ENCODE measurements at places on chromosomes 1 and 21.
A peak's percentile ranks its signal among the peaks of the same experiment; 100 is the strongest.

- no peak for DNase-seq
These were observed 20.7 kb downstream of the FNBP1L start for GRCh38 chr1:93468662-93469061.

DNA sequence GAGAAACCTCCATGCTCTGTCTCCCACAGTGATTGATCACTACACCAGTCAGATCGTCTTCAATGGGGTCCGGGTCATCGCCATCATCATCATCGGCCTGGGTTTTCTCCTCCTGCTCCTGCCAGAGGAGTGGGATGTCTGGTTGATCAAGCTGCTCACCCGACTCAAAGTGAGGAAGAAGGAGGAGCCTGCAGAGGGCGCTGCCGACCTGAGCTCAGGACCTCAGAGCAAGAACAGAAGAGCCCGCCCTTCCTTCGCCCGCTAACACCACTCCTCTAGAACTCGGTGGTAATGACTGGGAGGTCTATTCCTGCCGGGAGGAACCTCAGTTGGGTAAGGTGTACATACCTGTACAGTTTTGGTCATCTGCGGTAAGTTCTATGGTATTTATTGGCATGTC is 50.3 kb upstream of the COA6 start:
- peak; percentile 19 for DNase-seq

GRCh38 chr1:231866392-231867331 is 240.1 kb downstream of the DISC1 start:
- peak; percentile 3 for DNase-seq

- no peak for DNase-seq
These were observed 111.4 kb downstream of the HHAT start for GRCh38 chr1:210440081-210440480.

- DNase-seq = no peak
These were observed 233 bp downstream of the ADAMTS5 start for GRCh38 chr21:26966649-26967061.

- no peak for DNase-seq
These were observed 181.6 kb downstream of the RASAL2 start for GRCh38 chr1:178275553-178275952.
